Astrocyte (in vitro differentiated cells and primary cell): ENCODE measurements at places on chromosomes 2 and 18. TPM values are rescaled to one million over a fixed set of nuclear protein-coding genes. Genes with fewer than 3 reads are reported as not detected.

Gene GPR75
- total RNA-seq = 4.0 and 5.0 TPM in 2 replicates

Gene NLRC4
- not detected in 2 replicates for total RNA-seq

Gene MSTN
- total RNA-seq = not detected in 2 replicates

Gene RNU2-63P
- total RNA-seq = 4.2 and 6.6 TPM in 2 replicates

Gene EPAS1
- total RNA-seq = 42.8 and 42.9 TPM in 2 replicates
